ENCODE measurements at places on chromosomes 13 and 19.

GRCh38 chr13:34369931-34370330, 552.0 kb downstream of the RFC3 start:
- DNase-seq = no peak

DNA sequence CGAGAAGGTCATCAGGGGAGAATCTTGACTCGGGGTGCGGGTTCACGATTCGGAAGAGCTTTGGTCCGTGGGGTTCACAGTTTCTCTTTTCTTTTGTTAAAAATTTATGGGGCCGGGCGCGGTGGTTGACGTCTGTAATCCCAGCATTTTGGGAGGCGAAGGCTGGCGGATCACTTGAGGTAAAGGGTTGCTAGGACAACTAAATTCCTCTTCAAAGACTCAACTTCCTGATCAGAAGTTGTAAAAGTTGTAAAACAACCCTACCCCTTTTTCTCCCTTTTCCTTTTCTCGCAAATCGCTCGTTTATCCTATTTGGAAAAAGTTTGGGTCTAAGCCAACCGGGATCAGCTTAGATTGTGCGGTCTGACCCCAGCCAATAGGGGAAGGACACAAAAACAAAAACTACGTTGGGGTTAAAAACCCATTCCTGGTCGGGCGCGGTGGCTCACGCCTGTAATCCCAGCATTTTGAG, 673 bp downstream of the ZNF486 start:
- DNase-seq = no peak

DNA sequence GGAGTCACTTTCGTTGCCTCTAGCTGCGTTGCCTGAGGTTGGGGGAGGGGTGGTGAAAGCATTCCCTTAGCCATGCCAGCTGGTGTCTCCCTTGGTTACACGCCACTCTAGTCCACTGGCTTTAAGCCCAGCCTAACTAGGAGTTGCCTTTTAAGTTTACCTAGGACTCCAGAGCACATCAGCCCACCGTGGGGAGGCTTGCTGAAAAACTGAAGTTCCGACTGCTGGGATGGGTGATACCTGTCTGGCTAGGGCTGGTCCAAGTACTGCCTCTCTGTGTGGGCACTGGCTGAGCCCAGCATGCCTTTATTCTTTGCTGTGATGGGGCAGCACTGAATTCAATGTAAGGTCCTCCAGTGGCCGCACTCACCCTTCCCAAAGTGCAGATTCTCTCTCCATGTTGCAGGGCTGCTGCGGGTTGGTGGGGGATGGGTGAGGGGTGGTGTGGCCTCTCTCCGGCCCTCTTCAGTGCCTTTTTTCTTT, 11.8 kb upstream of the CEACAM1 start:
- DNase-seq = no peak

GRCh38 chr13:35531526-35531925, 55.0 kb upstream of the MAB21L1 start:
- no peak for DNase-seq

DNA sequence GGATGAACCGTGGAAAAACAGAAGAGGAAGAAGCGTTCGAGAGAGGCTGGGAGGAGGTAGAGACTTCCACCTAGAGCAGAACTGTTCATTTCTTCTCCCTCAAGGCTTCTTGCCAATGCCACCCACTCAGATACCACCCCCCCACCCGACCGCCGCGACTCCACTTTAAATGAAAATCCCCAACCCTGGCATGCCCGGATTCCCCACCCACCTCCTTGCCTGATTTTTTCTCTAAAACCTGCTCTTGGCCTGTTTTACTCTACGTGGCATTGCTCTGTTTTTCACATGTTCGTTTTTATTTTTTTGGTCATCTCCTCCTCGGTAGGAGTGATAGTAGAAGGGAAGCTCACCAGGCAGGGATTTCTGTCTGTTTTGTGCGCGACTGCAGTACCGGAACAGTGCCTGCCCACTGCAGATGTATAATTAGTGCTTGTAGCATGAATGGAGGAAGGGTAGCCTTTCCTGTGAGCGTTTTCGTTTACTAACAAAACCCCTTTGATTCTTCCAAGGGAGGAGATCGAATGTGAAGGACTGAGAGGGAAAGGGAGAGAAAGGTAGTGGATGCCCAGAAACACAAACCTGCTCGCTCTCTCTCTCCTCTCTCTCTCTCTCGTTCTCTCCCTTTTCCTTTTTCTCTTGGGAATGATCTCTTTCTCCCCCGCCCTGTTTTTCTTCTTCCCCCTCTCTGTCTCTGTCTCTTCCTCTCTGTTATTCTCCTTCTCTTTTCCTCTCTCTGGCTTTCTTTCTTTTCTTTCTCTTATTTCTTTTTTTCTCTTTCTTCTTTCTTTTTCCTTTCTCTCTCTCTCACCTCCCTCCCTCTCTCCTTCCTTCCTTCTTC, 2.2 kb downstream of the CD70 start:
- DNase-seq = no peak

- DNase-seq = no peak
These were observed 530.6 kb downstream of the KLF12 start for GRCh38 chr13:73603646-73604045.

- no peak for DNase-seq
These were observed 23.4 kb upstream of the TBC1D4 start for GRCh38 chr13:75505327-75505726.

DNA sequence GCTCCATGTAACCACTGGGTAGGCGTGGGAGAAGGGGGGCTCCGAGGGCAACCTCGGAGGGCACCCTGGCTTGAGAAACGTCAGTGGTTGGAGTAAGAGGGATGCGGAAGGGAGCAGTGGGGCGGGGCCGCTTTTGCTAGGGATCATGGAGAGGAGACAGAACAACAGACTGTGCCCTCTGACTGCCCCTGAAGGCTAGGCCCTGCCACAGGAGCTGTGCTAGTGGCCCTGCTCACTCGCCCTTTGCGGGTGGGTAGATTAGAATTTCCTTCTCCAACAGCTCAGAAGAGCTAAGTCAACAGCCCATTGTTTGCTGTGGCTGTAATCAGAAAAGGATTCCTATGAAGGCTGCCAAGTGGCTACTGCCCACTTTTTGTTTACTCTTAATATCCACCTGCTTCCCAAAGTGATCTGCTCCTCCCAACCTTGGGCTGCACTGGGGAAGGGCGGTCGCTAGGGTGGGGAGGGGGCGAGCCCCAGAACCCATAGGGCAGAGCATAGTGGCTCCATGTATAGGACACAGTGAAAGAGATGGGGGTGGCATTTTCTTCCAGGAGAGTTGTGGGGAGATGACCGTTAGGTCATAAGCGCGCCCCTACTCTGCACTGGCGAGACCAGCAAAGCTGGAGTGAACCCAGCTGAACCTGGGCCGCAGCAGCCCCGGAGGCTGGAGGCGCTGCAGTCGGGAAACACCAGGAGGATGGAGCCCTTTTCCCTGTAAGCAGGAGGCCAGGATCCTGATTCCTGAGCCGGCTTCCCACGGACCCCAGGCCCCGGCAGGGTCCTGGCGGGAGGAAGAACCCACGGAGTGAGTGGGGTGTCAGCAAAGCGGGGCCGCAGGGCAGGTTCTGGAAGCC, 1.9 kb upstream of the C1QTNF9 start:
- DNase-seq = no peak

DNA sequence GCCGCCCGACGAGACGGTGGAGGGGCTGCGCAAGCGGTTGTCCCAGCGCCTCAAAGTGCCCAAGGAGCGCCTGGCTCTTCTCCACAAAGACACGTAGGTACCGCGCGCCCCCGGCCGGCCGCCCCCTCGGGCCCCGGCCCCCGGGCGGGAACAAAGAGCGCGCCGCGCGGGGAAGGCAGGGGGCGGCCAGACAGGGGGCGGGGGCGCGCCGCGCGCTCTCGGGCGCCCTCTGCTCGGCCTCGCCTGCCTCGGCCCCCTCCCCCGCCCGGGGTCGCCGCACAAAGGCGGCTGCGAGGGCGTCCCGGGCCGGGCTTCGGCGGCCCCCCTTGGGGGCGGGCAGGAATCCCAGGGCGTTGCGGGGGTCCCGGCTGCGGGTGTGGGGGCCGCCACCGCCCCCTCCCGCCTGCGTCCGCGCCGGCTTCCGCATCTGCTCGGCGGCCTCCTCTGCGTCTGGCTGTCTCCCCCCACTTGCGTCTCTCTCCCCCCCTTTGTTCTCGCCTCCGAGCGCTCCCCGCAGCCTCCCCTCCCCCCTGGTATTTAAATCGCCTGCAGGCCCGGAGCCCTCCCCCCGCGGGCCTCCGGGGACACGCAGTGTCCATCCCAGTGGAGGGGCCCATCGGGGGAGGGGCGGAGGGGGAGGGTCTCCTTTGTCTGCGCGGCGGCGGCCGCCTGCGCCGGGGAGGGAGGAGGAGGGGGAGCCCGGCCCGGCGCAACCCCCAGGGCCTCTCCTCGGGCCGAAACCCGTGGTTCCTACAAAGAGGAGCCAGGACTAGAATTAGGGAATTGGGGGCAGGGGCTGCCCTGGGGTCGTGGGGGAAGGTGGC, 2.3 kb downstream of the MIDN start:
- DNase-seq = no peak

GRCh38 chr13:104143760-104144416, 1077.7 kb upstream of the SLC10A2 start:
- DNase-seq = no peak

GRCh38 chr19:55285229-55285890, 1.6 kb downstream of the BRSK1 start:
- DNase-seq = no peak

DNA sequence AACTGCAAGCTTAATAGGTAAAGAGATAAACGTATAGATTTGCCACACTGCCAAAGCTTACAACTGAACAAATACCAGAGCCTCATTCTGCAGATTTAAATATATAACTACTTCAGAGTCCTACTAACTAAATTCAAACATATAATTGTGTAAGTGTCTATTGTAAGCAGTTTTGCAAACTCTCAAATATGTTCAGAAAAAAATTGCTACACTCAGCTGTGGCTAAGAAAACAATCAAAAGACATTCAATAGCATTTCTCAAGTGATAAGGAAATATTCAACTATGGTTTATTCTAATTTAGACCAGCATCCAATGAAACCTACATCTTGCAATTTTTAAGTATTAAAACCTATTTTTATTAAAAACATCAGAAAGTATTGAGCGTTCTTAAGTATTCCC, 202.4 kb downstream of the KCTD12 start:
- no peak for DNase-seq

DNA sequence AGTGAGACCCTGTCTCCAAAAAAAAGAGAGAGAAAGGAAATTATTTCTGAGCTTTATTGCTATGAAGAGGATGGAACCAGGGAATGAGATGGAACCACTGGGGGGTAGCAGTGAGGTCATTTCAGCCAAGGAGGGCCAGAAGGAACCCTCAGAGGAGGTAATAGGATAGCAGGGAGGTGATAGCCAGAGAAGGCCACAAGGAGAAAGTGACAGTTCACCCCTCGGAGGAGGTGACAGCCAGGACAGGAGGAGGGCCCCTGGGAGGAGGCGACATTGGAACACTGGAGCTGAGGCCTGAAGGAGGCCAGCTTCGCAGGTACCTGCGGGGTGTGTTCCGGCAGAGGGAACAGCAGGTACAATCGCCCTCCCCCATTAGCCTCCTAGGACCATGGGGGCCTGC, 675 bp upstream of the PGPEP1 start:
- no peak for DNase-seq

GRCh38 chr19:5971714-5972354, 6.1 kb downstream of the RANBP3 start:
- DNase-seq = no peak

DNA sequence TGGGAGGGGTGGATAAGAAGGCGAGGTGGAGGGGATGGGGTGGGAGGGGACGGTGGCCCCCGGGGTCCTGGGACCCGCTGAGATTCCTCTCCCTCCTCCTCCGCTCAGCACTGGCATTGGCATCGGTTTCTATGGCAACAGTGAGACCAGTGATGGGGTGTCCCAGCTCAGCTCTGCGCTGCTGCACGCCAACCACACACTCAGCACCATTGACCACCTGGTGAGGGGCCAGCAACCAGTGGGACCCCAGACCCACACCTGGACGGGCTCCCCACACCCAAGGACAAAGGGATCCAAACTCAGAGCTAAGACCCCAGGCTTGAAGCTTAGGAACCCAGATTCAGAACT, 5.9 kb downstream of the TTYH1 start:
- no peak for DNase-seq

DNA sequence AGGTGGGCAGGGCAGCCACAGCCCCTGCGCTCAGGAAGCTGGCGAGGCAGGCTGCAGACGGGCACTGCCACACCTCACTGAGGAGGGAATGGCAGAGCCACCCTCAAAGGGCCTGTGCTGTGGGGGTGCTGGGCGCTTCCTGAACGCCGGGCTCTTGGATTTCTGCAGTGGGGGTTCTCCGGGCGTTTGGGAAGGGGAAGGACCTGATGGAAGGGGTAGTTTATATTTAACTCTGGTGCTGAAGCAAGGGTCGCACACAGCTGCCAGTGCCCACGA, 10.5 kb downstream of the GNA11 start:
- no peak for DNase-seq

GRCh38 chr13:102141625-102142472, 260.0 kb downstream of the FGF14 start:
- DNase-seq = no peak

- DNase-seq = no peak
These were observed 815.9 kb upstream of the KLHL1 start for GRCh38 chr13:70923863-70924752.

DNA sequence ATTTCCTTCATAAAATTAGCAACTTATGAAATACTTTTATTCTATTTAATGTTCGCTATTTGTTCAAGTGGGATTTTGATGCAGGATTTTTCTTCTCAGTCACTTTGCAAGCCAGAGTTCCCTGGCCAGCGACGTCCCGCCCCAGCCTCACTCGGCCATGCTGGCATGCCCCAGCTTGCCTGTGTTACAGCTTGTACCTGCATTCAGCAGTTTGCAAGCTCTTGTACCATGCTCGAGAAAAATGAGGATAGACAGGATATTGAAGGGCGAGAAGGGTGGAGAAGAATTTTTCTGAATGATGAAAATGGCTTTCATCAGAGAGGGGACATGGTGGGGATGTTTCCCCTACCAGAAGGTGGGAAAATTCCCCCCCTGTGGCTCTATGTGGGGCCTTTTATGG, 2180.2 kb upstream of the PCDH20 start:
- DNase-seq = no peak
